ENCODE measurements at places on chromosomes 5 and 9. TPM values are rescaled to one million over a fixed set of nuclear protein-coding genes. Genes with fewer than 3 reads are reported as not detected.

GRCh38 chr5:179377421-179378115 lies 32.3 kb upstream of the ADAMTS2 start:
- DNase-seq: no peak

GRCh38 chr5:5483350-5483749 lies 60.9 kb downstream of the ICE1 start:
- DNase-seq: no peak

FAT2 gene
- 3.1 TPM for total RNA-seq

SPINK6 gene
- not detected for total RNA-seq

DNA sequence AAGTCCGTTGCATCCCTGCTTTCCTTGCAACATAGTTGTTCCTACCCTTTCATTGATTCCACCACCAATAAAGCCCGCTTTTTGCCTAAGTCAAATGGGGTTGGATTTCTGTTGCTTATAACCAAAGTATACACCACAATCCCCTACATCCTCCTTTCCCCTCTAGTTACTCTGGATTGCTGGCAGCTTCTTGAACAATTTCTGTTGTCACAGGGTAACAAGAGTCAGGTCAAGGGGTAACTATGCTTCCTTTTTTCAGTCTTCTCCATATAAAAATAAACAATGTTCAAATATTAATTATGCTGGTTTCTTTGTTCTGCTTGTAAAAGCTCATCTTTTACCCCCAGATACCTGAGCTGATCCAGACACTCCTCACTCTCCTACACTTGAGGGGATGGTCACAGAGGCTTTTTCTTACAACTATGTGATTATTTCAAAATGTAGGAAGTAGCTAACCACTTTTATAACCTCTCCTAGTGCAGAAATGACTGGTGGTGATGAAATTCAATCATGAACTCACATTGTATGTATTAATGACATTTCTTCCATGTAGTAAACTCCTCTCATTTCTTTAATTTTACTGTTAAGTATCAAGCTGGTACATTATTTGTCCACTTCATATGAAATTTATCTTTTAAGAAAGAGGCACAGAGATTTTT lies 136.5 kb downstream of the SNX18 start:
- DNase-seq: no peak

GFI1B gene
- total RNA-seq: 0.25 TPM

- DNase-seq: no peak
These were observed 67.4 kb upstream of the DMRTA1 start for GRCh38 chr9:22379272-22379671.

DNA sequence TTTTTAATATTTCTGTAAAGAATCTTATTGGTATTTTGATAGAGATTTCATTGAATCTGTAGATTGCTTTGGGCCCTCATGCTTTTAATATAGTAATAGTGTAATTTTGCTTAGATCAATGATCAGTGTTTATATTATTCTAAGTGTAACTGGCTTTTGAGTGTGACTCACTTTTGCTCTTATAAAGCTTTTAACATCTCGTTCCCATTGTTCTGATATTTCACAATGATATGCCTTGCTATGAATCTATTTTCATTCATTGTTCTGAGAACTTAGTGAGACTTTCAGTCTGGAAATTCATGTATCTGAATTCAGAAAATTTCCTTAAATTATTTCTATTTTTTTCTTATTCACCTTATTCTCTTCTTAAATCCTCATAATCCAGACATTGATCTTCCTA lies 13.5 kb upstream of the MAMDC2 start:
- no peak for DNase-seq

DNA sequence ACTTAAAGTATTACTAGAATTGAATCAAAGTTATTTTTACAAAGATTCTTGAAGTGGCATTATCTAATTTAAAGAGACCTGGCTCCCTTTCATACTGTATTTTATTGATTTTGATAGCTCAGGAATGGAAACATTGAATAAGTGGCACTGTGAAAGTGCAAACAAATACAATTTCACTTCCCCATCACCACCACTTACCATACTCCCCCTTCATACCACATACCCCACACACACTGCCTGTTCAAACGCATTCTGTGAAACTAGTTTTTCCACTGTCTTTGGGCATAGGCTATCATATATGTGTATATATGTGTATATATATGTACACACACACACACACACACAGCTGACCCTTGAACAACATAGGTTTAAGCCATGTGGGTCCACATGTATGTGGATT lies 62.1 kb upstream of the ATG10 start:
- DNase-seq: no peak

GRCh38 chr5:55917402-55918086 lies 66.4 kb downstream of the IL31RA start:
- no peak for DNase-seq

- no peak for DNase-seq
These were observed 173.0 kb upstream of the DAPK1 start for GRCh38 chr9:87324613-87325194.

GRCh38 chr9:33620738-33621439 lies 96.8 kb downstream of the ANKRD18B start:
- DNase-seq: peak; percentile 21

GRCh38 chr5:53381-54174 lies 38.4 kb upstream of the PLEKHG4B start:
- DNase-seq: peak; percentile 51

DNA sequence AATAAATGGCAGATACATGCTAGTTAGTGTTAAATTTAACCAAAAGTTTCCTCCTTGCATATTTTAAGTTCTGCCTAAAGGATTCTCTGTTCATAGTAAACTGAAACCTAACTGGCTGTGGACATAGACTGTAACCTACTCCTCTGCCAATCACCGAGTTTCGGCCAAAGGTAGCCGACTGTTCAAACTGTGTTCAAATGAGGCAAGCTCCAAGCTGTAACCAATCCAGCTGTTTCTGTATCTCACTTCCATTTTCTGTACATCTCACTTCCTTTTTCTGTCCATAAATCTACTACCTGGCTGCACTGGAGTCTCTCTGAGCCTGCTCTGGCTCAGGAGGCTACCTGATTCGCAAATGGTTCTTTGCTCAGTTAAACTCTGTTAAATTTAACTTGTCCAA lies 44.1 kb downstream of the KCNV2 start:
- no peak for DNase-seq

DNA sequence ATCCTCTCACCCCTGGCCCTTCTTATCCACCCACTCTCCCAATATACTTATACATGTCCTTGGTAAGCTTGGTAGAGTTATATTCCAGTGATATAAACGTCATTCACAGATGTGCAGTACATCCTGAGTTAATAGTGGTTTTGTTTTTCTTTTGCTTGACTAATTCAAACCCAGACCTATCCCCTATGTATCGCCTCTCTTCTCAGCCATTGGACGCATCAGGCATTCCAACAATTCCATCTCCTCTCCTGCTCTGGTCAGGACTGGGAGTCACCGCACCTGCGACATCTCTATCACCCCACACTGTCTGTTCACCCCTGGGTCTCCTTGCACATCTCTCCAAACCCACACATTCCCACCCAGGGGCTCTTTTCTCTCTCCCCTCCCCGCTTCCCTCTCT lies 21.9 kb upstream of the IRX2 start:
- no peak for DNase-seq

GRCh38 chr9:89685698-89686097 lies 80.9 kb downstream of the GADD45G start:
- DNase-seq: no peak

DNA sequence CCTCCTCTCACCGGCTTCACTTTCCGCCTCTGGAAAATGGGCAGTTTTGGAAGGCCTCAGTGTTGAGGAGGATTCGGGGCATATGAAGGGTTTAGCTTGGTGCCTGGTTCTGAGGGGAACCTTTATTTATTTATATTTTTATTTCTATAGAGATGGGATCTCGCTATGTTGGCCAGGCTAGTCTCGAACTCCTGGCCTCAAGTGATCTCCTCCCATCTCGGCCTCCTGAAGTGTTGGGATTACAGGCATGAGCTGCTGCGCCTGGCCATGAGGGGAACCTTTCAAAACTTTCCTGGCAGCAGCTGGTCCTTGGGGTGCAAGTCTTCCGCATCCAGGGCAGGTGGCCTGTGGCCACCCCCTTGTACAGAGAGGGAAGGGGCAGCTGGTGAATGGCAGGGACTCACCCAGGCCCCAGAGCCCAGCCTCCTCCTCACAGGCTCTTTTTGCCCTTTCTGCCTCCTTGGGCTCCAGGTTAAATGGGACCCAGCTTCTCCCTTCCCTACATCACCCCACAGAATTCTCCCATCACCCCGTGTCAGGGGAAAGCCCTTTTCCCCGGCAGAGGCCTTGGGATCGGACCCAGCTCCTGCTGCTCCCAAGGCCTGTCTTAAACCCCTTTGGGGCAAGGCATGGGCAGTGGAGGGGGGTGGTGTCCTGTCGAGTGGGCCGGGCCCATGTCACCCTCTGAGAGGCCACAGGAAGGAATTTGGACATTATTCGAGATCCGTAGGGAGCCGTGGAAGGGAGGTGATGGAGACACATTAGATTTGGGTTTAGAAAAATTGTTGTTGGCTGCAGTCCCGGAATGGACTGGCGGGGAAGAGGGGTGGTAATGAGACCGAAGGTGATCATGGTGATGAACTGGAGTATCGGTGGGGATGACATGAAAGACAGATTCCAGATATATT lies 5.9 kb downstream of the NCS1 start:
- no peak for DNase-seq

WNT8A gene
- not detected for total RNA-seq

DNA sequence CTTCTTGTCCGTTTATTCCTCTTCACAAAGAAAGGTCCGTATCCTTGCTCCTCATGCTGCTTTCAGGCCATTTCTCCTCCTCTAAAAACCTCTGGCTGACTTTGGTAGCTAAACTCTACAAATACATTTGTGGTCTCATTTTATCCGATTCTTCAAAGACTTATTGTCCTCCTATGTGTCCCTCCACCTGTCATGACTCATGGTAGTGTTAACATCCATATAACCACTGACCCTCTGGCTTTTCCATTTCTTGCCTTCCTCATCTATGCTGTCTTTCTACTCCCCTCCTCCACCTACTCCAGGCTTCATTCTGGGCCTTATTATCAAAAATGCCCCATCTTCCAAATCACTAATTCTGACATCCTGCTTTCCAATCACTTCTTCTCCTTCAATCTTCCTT lies 4.1 kb upstream of the SEMA6A start:
- DNase-seq: no peak

DNA sequence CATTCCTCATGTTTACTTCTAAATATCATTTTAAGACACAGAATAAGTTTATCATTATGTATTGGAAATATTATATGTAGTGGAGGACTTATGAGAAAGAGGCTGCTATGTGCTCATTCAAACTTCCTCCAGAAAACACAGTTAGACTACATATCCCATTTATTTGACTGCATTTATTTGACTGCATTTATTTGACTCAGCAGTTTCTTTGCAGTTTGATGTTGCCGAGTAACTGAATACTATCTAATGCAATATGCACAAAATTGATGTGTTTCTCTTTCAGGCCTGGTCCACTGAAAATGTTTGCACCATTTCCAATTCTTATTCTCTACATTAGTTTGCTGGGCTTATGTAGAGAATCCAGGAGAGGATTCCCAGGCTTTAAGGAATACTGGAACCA lies 89.9 kb upstream of the FBN2 start:
- DNase-seq: no peak

GFPT2 gene
- 26.6 TPM for total RNA-seq

DNA sequence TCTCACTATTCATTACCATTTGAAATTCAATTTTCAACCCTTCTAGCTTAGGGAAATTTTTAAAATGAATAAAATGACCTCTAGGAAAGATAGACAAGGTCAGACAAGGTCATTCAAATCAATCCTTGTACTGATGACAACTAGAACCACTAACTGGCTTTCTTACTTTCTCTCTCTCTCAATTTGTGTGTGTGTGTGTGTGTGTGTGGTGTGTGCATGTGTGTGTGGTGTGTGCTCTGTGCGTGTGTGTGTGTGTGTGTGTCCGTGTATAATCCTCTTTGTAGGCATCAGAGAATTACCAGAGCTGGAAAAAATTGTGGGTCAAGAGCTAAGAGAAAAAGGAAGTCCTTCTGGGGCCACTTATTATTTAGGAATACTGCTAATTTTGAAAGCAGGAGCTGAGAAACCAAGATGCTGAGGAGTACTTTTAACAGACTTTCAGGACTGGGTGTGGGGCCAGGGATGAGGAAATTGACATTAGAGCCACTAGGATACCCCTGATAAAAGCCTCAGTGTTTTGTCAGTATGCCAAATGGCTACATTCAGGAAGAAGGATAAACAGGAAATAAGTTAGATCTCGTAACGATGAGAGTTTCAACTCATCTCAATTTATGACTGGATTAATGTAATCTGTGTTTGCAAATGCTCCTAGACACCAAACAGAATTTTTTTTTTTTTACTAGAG lies 723.3 kb downstream of the CETN3 start:
- no peak for DNase-seq

DNA sequence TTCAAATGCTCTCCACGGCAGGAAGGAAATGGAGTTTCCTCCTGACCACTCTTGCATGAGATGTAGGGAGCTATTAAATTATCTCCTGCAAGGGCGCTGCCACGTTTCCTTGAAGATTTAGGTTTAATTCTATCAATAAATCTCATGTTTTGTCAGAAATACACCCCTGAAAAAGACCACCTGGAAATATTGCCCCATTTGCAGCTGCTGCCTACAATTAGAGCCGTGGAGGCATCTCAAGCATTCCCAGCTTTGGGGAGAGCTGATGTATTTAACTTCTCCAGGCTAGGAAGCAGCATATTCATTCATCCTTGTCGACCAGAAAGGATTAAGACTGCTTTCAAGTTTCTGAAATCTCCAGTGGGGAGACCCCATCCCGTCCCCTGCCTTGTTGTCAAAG lies 40.5 kb downstream of the CCNJL start:
- no peak for DNase-seq

ZNF474 gene
- total RNA-seq: 7.1 TPM

- no peak for DNase-seq
These were observed 14.5 kb upstream of the LPAR1 start for GRCh38 chr9:111052791-111053190.

DNA sequence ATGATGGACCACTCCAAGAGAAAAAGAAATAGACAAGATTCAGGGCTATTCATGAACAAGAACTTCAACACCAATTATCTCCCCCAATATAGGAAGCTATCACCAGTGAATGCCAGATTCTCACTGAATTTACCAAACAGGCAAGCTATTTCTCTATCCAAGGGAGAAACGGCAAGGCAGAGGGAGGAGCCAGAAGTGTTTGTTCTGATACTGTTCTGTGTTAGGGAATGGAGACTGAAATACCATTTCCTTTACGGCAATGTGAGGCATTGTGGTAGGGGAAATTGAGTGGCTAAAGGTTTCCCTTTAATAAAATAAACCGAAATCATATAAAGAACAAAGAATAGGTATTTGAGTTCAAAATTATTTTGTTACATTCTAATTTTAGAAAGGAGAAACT lies 68.0 kb upstream of the ALDH1A1 start:
- no peak for DNase-seq

DNA sequence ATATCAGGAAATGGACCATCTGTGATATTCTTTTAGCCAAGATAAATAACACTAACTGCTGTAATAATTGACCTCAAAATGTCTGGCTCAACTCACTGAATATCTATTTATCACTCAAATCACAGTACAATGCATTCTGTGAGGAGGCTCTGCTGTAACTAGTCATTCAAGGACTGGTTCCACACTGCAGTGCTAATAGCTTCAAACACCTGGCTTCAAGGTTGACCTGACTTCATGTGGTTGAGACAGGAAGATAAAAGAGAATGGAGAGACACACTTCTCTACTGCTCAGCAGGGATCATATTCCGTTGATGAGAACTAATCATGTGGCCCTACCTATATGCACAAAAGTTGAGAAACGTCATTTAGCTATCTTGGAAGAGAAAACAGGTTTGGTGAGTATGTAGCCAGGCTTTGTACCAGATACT lies 3.4 kb upstream of the RHOBTB3 start:
- DNase-seq: no peak

NR2F1-AS1 gene
- total RNA-seq: 50.0 TPM

GRCh38 chr5:52961274-52961681 lies 27.9 kb upstream of the ITGA2 start:
- DNase-seq: peak; percentile 61

GRCh38 chr9:90445391-90445790 lies 197.2 kb downstream of the DIRAS2 start:
- no peak for DNase-seq

Data from lung (tissue), 17 donors.